ENCODE measurements at places on chromosomes 5 and 9.

DNA sequence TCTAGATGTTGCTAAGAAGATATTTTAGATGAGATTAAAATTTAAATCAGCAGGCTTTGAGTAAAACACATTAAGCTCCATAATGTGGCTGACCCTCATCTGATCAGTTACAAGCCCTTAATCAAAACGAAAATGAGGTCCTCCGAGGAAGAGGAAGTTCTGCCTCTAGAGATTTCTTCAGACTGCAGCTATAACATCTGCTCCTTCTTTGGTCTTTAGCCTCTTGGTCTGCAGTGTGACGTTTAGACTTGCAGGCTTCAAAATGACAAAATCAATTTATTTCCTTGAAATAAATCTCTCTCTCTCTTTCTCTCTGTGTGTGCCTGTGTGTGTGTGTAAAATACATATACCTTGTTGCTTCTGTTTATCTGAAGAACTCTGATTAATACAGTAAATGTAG lies 1429.8 kb upstream of the CDH9 start:
- DNase-seq: no peak

GRCh38 chr5:179621551-179622214 lies 1.8 kb downstream of the HNRNPH1 start:
- no peak for DNase-seq

- DNase-seq: no peak
Observed at GRCh38 chr5:158559643-158560042, 540.1 kb downstream of the EBF1 start.

DNA sequence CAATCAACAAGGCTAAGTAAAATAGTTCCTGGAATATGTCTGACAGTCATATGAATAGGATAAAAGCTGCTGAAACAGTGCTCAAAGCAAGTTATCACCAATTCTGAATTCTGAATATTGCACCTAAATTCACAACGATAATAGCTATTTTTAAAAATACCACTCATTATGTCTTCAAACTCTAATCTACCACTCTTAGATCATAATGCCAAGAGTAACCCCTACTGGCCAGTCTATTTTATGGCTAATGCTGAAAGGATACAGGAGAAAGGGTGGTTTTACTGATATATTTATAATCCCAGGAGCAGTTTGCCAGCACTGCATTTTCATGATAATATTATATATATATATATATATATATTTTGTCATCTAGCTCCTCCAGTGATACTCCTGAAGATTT lies 232.8 kb downstream of the PDE4D start:
- DNase-seq: no peak

GRCh38 chr9:133536080-133536479 lies 1.6 kb downstream of the ADAMTSL2 start:
- DNase-seq: no peak

GRCh38 chr5:107849118-107849517 lies 178.4 kb upstream of the EFNA5 start:
- DNase-seq: no peak

GRCh38 chr9:22084336-22085035 lies 75.4 kb upstream of the CDKN2B start:
- no peak for DNase-seq

DNA sequence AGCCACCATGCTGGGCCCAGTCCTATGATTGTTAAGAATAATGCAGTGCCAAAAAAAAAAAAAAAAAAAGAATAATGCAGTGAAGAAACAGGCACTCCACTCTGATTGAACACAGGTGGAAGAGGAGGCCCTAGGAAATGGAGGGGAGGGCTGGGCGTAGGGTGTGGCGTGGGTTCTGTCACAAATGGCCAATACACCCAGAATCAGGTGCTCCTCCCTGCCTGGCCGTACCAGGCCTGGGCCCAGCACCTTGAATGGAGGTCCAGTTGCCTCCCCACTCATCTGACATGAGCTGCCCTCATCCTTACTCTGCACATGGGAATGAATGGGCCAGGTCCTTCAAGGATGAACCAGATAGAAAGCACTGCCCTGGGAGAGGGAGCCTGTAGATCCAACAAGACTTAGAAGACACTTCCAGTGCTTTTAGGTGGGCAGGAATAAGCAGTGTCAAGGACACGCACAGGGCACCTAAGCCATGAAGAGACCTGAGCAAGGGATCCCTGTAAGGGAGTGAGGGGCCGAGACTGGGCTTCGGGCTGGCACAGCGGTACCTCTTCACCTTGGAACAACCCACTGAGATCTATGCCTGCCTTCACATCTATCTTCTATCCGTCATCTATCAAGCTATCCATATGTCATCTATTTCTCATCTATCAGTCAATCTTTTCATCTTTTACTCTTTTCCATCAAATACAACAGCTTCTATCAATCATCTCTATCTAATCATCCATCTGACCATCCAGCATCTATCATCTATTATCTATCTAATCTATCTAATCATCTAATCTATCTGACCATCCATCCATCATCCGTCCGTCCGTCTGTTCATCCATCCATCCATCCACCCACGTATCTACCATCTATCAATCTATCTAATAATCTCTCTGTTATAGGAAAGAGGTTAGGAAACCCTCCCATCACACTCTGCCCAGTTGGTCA lies 15.9 kb downstream of the NINJ1 start:
- no peak for DNase-seq

DNA sequence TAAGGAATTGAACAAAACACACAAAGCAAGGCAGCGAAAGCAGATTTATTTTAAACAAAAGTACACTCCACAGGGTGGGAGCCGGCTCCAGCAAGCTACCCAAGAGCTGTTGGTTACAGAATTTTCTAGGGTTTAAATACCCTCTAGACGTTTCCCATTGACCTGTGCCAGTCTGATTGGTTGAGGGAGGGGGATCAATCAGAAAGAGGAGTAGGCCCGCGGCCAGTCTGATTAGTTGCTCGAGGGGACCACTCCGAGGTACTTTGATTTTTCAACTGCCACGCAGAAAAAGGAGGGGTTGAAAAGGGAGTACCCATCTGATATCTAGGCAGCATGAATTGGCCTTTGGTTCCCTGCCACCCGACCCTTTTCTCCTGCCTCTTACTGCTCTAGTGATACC lies 998 bp downstream of the SRP19 start:
- no peak for DNase-seq

GRCh38 chr9:125432715-125433385 lies 171.2 kb downstream of the GAPVD1 start:
- no peak for DNase-seq

- no peak for DNase-seq
Observed at GRCh38 chr5:109161914-109162683, 247.7 kb downstream of the PJA2 start.

GRCh38 chr9:131366761-131367401 lies 27.0 kb upstream of the PRRC2B start:
- no peak for DNase-seq

GRCh38 chr5:76341651-76342334 lies 61.3 kb upstream of the IQGAP2 start:
- no peak for DNase-seq

- DNase-seq: no peak
Observed at GRCh38 chr9:21047281-21047691, 15.8 kb upstream of the HACD4 start.

- no peak for DNase-seq
Observed at GRCh38 chr5:80912479-80912878, 47.7 kb upstream of the RASGRF2 start.

- DNase-seq: no peak
Observed at GRCh38 chr9:100534401-100534800, 43.5 kb upstream of the CAVIN4 start.

DNA sequence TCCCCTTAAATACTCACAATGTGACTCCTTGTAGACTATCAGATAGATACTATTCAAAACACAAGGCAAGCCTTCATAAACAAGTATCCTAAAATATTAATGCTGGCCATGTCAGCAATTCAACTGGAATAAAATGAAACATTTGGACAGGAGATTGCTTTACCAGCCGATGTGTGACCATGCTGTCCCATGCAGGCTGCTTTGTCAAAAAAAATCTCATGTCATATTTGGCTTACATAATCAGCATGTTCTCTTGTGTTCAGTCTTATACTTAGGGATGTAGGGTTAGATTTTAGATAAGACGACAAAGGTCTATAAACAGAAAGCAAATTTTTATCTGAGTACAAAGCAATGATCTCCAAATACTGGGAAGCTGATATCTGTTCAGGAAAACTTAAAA lies 108.5 kb downstream of the NR6A1 start:
- no peak for DNase-seq

DNA sequence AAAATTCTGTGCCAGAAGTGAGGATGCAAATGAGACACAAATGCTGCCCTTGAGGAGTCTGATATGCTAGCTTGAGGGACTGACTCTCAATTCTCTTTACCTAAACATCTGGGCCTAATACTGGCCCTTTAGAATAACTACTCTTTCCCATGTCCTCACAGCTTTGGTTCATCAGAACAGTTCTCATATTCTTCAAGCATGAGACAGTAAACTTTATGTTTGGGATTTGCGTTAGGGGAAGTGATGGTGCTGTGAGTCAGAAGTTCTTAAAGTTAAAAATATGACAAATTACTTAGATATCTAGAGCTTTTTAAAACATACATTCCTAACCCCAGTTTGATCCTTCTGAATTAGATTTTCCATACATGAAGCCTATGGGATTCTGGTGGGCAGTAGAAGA lies 665.0 kb upstream of the RGMB start:
- DNase-seq: no peak

GRCh38 chr9:121550569-121551512 lies 51.2 kb upstream of the GGTA1 start:
- peak; percentile 44 for DNase-seq
